ENCODE measurements at places on chromosomes 12 and 14. TPM values are rescaled to one million over a fixed set of nuclear protein-coding genes. Genes with fewer than 3 reads are reported as not detected.

Gene GDF11
- 12.6 TPM for total RNA-seq

Gene CIDEB
- 4.6 TPM for total RNA-seq

Gene SLC17A8
- not detected for total RNA-seq

Gene GDF3
- 19.3 TPM for total RNA-seq

Gene RNFT2
- total RNA-seq: 19.7 TPM

Gene NGB
- total RNA-seq: 1.0 TPM

Gene RHOJ
- total RNA-seq: not detected

Gene OLR1
- not detected for total RNA-seq

Gene RNASE3
- not detected for total RNA-seq

Gene MGST1
- 354 TPM for total RNA-seq

Measured in GM23338 (cell line).